Endothelial cell of umbilical vein (primary cell): ENCODE measurements at places on chromosomes 1 and 21. TPM values are rescaled to one million over a fixed set of nuclear protein-coding genes. Genes with fewer than 3 reads are reported as not detected.

The AMPD1 gene
- not detected in 2 replicates for total RNA-seq

The SORT1 gene
- 16.8 and 17.8 TPM in 2 replicates for total RNA-seq

The IFI44L gene
- total RNA-seq, result 1.5 and 2.8 TPM in 2 replicates

The FBLIM1 gene
- total RNA-seq, result 363 and 394 TPM in 2 replicates

The VPS72 gene
- total RNA-seq, result 83.1 and 85.2 TPM in 2 replicates

The CR1 gene
- total RNA-seq, result not detected in 2 replicates

The CD1C gene
- total RNA-seq, result not detected in 2 replicates

The AMY1C gene
- not detected in 2 replicates for total RNA-seq

The ZMYND12 gene
- total RNA-seq, result 0.33 TPM in 1 of 2 replicates, not detected in the other

The UBXN10 gene
- total RNA-seq, result not detected in 2 replicates

The SAMD11 gene
- total RNA-seq, result not detected in 2 replicates

The GCSAML gene
- total RNA-seq, result not detected in 2 replicates

The FCGR1A gene
- not detected in 2 replicates for total RNA-seq

The REG4 gene
- not detected in 2 replicates for total RNA-seq

The SIK1 gene
- 3.3 and 8.0 TPM in 2 replicates for total RNA-seq

The SFN gene
- total RNA-seq, result 0.33 and 0.42 TPM in 2 replicates

The TENT5C gene
- total RNA-seq, result 0.12 and 0.22 TPM in 2 replicates

The SYT6 gene
- not detected in 2 replicates for total RNA-seq

The NIPAL3 gene
- 14.8 and 16.0 TPM in 2 replicates for total RNA-seq

The ADAMTS5 gene
- not detected in 2 replicates for total RNA-seq

The IQGAP3 gene
- 48.6 and 60.7 TPM in 2 replicates for total RNA-seq

The ADORA1 gene
- not detected in 2 replicates for total RNA-seq

The PTGER3 gene
- not detected in 2 replicates for total RNA-seq

The PLEKHA6 gene
- 11.5 and 15.0 TPM in 2 replicates for total RNA-seq

The TTC39A gene
- 1.2 and 1.7 TPM in 2 replicates for total RNA-seq

The SPRR2E gene
- not detected in 2 replicates for total RNA-seq

The MYOM3 gene
- total RNA-seq, result 0.18 and 0.40 TPM in 2 replicates

The PLA2G2D gene
- not detected in 2 replicates for total RNA-seq

The KRTAP19-3 gene
- total RNA-seq, result not detected in 2 replicates

The MCOLN2 gene
- not detected in 2 replicates for total RNA-seq

The FCRL1 gene
- not detected in 2 replicates for total RNA-seq

The C8A gene
- not detected in 2 replicates for total RNA-seq

The GPR25 gene
- total RNA-seq, result not detected in 2 replicates

The PTGS2 gene
- 21.6 and 24.1 TPM in 2 replicates for total RNA-seq

The FAM151A gene
- total RNA-seq, result not detected in 2 replicates

The C1orf141 gene
- total RNA-seq, result not detected in 2 replicates

The GOLT1A gene
- not detected in 2 replicates for total RNA-seq

The DIRAS3 gene
- total RNA-seq, result 1.0 and 1.2 TPM in 2 replicates

The CFAP410 gene
- total RNA-seq, result 6.3 and 7.2 TPM in 2 replicates

The NTMT2 gene
- total RNA-seq, result not detected in 2 replicates

The MAP3K21 gene
- total RNA-seq, result 0.74 and 0.95 TPM in 2 replicates

The B3GALT5 gene
- total RNA-seq, result not detected in 2 replicates

The IL20 gene
- not detected in 2 replicates for total RNA-seq

The AK5 gene
- 3.3 and 7.5 TPM in 2 replicates for total RNA-seq

The TOR1AIP1 gene
- total RNA-seq, result 28.8 and 30.2 TPM in 2 replicates

The TRABD2B gene
- not detected in 2 replicates for total RNA-seq

The RPE65 gene
- not detected in 2 replicates for total RNA-seq

The SPATA45 gene
- not detected in 2 replicates for total RNA-seq

The MAB21L3 gene
- not detected in 2 replicates for total RNA-seq

The CACNA1S gene
- total RNA-seq, result not detected in 2 replicates
